H1 (cell line): ENCODE measurements at places on chromosomes 5 and 9. TPM values are rescaled to one million over a fixed set of nuclear protein-coding genes. Genes with fewer than 3 reads are reported as not detected.

The VCAN gene
- 393 and 404 TPM in 2 replicates for total RNA-seq

- no peak for DNase-seq
These were observed 21.8 kb downstream of the CENPH start for GRCh38 chr5:69211200-69211599.

DNA sequence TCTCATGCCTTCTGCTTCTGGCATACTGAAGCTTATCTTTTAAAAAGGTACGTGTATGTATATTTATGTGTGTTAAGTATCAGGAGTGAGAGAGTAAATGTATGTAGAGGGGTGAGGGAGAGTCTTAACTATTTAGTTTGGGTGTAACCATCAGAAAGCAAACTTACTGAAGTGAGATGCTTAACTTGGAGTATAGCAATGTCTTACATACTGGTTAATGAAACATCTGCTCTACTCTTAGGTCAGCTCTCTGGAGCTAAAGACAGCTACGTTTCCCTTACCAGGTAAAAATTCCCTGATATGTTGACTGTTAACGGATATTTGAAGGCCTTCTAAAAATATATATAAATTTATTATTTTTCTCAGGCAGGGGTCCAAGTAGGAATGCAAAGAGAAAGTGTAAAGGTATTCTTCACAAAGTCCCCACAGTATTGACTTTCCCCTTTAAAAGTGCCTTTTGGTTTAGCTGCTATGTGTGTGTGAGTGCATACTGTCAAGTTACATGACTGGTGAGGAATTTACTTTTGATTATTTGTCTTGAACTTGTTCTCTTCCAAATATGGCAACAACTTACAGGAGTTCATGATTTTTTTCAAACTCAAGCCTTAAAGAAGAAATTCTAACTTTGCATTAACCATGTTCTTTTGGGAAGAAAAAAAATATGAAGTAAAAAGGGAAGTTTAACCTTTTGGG lies 12.3 kb upstream of the C5orf24 start:
- DNase-seq: no peak

The OR1J1 gene
- not detected in 2 replicates for total RNA-seq

- no peak for DNase-seq
These were observed 134.7 kb downstream of the GAS1 start for GRCh38 chr9:86812616-86813015.

DNA sequence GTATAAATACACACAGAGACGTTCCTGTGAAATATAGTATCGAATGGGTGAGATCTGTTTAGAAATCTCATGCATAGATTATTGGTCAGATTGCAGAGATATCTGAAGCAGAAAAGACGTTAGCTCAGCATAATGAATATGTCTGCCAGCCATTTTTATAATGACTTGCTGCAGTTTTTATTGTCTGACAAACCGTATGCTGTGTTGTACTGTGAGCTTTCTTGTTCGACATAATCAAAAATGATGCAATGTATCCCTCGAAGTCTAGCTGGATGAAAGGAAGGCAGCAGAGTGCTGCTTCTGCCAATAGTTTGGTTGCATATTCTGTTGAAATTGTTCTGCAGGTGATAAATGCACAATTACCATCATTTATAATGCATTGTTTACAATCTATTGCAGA lies 514.9 kb upstream of the ARRDC3 start:
- DNase-seq: no peak

The SMIM33 gene
- not detected in 2 replicates for total RNA-seq

The CDKN2B gene
- 0.31 and 0.88 TPM in 2 replicates for total RNA-seq
